ENCODE measurements at places on chromosomes 1 and 21. TPM values are rescaled to one million over a fixed set of nuclear protein-coding genes. Genes with fewer than 3 reads are reported as not detected.

GNAI3 gene
- 14.8 TPM for total RNA-seq

BRINP2 gene
- total RNA-seq: 0.17 TPM

EXO1 gene
- 25.0 TPM for total RNA-seq

SYT14 gene
- total RNA-seq: 3.7 TPM

ACOT7 gene
- total RNA-seq: 113 TPM

ANKRD65 gene
- 0.17 TPM for total RNA-seq

SH2D1B gene
- 0.71 TPM for total RNA-seq

CCNL2 gene
- 29.9 TPM for total RNA-seq

NTNG1 gene
- 5.8 TPM for total RNA-seq

G0S2 gene
- 267 TPM for total RNA-seq

FOXO6 gene
- not detected for total RNA-seq

CDC42BPA gene
- 15.1 TPM for total RNA-seq

VCAM1 gene
- 2.8 TPM for total RNA-seq

FNDC5 gene
- total RNA-seq: 0.49 TPM

LEFTY1 gene
- total RNA-seq: 0.10 TPM

HUNK gene
- 0.05 TPM for total RNA-seq

LCE1E gene
- not detected for total RNA-seq

FCGR1A gene
- not detected for total RNA-seq

TRIM46 gene
- total RNA-seq: 1.1 TPM

ZNF697 gene
- 2.2 TPM for total RNA-seq

OR10J1 gene
- not detected for total RNA-seq

RNU1-4 gene
- not detected for total RNA-seq
